Fibroblast of skin of right quadriceps (primary cell): ENCODE measurements at places on chromosomes 16 and 17.
A peak's percentile ranks its signal among the peaks of the same experiment; 100 is the strongest.

- no peak for DNase-seq
Observed at GRCh38 chr16:8511464-8511863, 78.8 kb downstream of the TMEM114 start.

DNA sequence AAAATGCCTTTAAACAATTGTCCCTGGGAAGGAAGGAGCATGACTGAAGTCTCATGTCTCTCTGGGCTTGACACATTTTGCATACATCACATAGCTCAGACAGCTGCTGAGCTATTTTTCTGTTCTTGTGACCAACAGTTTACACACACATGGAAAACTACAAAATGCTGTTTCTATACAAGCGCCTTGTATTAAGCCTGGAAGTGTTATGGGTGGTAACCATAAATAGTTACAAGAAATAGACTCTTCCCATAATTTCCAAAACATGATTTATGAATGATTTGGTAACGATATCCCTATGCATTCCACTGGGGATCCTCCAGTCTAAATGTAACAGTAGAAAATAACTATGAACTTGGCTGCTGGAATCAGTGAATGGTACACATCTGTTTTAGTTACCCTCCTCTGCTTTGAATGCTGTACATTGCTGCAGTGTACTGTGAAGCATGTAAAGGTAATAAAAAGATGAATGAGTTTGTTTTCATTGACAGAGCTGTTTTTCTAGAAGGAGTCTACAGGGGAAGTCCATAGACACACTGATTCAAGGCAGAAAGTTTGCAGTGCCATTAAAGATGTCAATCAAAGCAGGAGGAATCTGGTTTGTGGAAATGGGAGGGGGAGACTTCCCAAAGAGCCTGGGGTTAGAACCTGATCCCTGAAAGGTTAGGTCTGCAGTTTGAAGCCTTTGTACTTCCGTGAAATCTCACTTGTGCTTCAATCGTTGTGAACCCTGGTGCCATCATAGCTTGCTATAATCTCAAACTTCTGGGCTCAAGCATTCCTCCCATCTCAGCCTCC is 5.0 kb downstream of the ACSF2 start:
- peak; percentile 24 for DNase-seq

DNA sequence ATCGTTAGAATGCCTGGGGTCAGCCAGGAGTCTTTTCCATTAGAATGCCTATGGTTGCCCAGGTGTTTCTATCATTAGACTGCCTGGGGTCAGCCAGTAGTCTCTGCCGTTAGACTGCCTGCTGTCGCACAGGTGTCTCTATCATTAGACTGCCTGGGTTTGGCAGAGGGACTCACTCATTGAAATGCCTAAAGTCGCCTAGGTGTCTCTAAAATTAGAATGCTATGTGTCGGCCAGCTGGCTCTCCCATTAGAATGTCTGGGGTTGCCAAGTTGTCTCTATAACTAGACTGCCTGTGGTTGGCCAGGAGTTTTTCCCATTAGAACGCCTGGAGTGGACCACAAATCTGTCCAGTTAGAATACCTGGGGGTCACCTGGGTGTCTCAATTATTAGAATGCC is 2266.5 kb downstream of the TP53TG3F start:
- no peak for DNase-seq

DNA sequence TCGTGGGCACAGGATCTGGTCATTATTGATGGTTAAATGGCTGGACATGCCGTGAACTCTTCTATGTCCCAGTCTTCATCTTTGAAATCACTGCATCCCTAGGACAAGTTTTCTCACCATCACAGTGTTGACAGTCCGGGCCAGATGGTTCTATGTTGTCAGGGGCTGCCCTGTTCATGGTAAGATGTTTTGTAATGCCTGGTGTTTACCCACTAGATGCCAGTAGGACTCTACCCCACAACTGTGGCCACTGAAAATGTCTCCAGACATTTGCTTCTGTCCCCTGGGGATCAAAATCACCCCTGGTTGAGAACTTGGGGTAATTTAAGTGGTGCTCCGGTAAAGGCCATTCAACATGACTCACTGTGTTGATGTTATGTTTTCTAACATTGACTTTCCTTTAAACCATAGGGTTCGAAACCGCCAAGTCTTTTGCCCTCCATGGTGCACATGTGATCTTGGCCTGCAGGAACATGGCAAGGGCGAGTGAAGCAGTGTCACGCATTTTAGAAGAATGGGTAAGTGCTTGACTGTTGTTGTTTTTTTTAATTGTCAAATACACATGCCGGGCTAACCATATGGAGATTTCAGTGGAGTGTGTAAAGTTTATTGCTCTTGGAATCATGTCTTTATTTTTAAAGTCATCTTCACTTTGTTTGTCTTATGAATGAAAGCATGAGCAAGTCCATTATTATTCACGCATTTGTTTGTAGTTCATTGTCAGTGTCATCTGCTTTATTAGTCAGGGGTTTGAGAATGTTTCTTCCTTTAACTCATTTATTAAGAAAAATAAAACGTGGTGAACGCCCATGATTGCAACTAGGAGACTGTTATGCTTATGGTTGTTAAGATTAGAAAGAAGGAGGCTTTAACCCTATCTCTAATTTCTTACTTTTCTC is 64.6 kb downstream of the WWOX start:
- no peak for DNase-seq

- no peak for DNase-seq
Observed at GRCh38 chr16:2981177-2981898, 1.1 kb upstream of the PKMYT1 start.

DNA sequence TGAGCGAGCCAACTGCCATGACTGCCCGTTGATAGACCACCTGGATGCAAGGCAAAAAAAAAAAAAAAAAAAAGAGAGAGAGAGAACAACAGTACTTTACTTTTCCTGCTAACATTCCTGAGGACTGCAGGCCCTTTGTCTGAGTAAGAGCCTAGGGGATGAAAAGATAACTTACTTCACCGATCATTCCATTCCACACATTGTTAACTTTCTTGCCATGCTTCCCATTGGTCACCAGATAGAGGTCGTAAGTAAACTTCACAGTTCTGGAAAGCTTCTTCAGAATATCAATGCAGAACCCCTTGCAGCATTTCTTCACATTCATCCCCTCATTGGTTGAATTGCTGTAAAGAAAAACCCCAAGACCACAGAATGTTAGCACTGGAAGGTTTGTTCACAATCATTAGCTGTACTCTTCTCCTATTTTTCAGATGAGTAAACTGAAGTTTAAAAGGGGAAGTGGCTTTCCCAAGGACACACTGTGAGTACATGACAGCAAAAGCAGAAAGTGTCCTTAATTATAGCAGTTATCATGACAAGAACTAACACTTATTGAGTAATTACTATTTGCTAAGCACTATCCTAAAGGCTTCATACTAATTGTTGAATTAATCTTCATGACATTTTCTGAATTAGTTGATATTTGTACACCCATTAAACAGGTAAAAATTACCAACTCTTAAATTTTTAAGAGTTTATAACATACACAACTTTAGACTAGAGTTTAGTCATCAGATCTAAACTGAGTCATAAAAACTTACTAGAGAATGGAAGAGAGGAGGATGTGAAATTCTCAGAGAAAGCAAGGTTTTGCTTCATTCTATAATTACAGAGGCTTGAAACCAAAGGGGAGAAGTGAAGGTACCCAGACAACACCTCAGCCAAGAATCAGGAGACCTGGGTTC is 341.2 kb downstream of the GRIN2A start:
- DNase-seq: no peak

DNA sequence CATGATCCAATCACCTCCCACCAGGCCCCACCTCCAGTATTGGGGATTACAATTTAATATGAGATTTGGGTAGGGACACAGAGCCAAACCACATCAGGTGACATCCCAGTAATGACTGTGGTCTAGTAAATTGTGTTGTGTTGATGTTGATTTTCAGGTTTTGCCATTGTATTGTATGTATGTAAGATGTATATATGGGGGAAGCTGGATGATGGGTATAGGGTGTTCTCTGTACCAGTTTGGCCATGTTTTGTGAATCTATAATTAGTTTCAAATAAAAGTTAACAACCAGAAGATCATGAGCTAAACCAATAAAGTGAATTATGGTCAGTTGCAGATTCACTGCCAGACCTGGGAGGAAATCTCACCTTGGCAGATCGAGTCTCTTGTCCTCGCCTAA is 283.7 kb downstream of the WWOX start:
- DNase-seq: no peak

- DNase-seq: no peak
Observed at GRCh38 chr17:35002876-35003551, 22.7 kb downstream of the LIG3 start.

DNA sequence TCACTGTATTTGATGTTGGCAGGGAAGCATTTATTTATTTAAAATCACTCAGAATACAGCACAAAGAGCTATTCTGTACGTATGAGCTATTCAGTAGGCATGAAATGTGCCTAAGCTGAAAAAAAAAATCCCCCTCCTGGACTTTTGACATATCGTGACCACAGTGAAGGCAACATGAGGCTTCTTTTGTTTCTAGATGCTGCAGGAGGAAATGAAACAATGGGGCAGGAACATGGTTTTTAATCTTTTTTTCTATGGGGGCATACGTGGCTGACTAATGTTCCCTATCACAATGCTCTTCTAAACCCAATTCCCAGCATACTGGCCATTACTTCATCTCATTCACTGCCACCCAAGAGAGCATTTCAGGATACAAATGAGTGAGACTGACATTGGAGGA is 191.0 kb upstream of the PMFBP1 start:
- no peak for DNase-seq

GRCh38 chr17:77145612-77146245 is 5.0 kb downstream of the SEC14L1 start:
- DNase-seq: peak; percentile 83

- DNase-seq: no peak
Observed at GRCh38 chr16:77207030-77207429, 7.8 kb downstream of the SYCE1L start.

GRCh38 chr17:55709440-55709839 is 13.2 kb downstream of the TMEM100 start:
- DNase-seq: no peak

GRCh38 chr17:79612468-79613194 is 1.8 kb upstream of the RBFOX3 start:
- no peak for DNase-seq

GRCh38 chr17:66492561-66493005 is 190.2 kb downstream of the PRKCA start:
- peak; percentile 72 for DNase-seq

DNA sequence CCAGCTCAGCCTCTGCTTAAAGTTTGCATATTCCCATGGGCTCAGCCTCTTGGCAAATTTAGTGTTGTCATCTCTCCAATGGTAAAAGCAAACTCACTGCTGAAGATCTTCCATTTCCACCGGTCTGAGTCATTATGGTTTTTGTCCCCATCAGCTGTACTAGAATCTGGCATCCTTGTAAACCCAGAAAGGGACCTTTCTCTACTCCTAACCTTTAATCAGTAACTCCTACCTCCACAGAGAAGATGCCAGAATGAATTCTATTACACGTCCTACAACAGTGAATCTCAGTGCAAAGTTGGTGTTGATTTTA is 45.8 kb downstream of the ZNF652 start:
- peak; percentile 10 for DNase-seq

DNA sequence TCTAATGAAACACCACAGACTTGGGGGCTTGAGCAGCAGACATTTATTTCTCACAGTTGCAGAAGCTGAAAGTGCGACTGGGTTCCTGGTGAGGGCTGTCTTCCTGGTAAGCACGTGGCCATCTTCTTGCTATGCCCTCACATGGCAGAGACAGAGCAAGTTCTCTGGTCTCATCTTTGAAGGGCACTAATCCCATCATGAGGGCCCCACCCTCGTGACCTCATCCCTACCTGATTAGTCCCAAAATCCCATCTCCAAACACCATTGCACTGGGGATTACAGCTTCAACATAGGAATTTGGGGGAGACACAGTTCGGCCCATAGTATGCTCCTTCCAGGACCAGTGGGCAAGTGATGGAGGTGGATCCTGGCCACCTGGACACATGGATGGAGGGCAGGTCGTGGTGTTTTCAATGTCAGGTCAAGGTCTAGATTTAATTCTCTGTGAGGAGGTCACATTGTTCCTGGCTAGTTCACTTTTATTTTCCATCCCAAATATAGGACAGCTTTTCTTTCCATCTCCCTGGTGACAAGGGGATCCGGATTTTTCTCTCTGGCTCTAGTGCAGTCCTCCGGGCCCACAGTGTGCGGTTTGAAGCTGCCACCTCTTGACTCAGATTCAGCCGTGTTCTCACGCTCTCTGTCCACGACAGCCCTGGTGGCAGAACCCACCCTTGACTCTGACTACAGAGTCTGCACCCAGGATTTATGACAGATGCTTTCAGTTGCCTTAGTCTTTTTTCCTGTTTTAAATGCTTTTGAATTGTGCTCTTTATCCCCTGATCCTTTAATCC is 160.5 kb upstream of the NOL11 start:
- DNase-seq: no peak

DNA sequence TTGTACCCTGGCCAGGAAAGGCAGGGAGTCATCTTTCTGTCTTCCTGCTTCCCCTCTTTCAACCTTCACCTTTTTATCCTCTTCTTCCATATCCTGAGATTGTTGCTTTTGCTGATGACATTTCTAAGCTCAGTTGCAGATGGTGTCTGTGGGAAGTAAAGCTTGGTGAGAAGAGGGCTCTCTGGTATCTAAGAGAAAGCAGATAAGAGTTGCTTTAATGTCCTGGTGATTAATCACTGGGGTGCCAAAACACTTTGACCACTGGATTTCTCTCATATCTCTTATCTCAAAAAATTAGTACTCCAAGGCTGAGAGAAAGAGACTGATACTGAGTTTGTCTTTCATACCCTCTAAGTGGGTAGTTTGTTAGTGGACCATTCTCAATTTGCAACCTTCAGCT is 71.3 kb downstream of the NEUROD2 start:
- DNase-seq: no peak

DNA sequence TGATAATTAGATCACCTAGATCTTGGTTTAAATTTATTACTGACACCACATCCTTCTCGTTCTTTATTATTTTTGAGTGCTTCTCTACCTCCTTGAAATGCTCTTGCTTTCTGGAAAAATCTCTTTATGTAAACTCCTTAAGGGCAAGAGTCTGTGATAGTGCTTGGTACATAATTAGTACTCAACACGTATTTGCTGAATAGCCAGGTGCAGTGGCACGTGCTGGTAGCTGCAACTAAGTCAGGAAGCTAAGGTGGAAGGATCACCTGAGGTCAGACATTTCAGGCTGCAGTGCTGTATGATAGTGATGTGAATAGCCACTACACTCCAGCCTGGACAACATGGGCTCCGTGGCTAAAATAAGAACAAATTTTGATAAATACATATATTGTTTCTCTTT is 63.0 kb downstream of the PPM1E start:
- DNase-seq: no peak

DNA sequence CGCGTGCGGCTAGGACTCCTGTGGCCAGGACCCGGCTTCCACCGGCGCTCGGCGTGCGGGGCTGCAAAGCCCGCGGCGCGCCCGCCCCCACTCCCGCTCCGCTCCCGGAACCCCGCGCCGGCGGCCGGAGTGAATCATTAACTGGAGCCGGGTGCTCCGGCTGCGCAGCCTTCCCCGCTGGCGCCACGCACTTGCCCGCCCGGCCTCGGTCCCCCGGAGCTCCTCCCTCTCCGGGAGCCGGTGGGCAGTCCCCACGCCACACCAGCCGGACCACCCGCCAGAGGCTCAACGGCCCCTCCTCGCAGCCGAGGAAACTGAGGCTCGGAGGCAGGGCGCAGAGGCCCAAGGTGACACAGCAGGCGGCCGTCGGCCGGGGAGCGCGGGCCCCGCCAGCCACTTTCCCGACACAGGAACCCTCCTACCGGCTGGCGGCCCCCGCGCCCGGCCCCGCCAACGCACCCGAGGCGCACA is 580 bp downstream of the BCAR1 start:
- no peak for DNase-seq

- no peak for DNase-seq
Observed at GRCh38 chr16:31191697-31192428, 10.7 kb downstream of the PYCARD start.

- no peak for DNase-seq
Observed at GRCh38 chr17:35683591-35683990, 47.8 kb upstream of the RASL10B start.

GRCh38 chr16:9955677-9956076 is 226.6 kb downstream of the GRIN2A start:
- DNase-seq: no peak
